ENCODE measurements at places on chromosomes 16 and 17. TPM values are rescaled to one million over a fixed set of nuclear protein-coding genes. Genes with fewer than 3 reads are reported as not detected.

SMPD3 gene
- 0.68 TPM for polyA plus RNA-seq

TMEM100 gene
- 4.2 TPM for polyA plus RNA-seq

ASIC2 gene
- polyA plus RNA-seq, result not detected

CDH16 gene
- not detected for polyA plus RNA-seq

NXN gene
- 63.7 TPM for polyA plus RNA-seq

SEZ6L2 gene
- 3.3 TPM for polyA plus RNA-seq

PRRT2 gene
- 13.3 TPM for polyA plus RNA-seq

NHERF2 gene
- 47.8 TPM for polyA plus RNA-seq

KRTAP1-5 gene
- not detected for polyA plus RNA-seq

DNA sequence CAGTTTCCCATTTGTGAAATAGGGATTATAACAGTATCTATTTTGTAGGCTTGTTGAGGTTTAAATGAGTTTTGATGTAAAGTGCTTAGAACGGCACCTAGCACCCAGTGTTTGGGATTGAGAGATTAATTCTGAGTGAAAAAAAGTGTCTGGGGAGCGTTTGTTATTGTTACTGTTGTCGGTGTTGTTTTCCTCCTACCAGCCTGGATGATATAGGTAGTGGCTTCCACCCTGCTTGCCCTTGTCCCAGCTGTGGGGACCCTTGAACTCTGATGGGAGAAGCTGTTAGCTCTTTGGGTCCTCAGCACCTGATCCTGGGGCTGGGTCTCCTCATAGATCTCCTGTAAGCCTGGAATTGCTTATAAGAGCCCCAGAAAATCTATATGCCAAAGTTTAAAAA, 4.9 kb downstream of the FMNL1 start:
- DNase-seq, result no peak

GRCh38 chr17:10556301-10557005, 7.0 kb upstream of the MYH2 start:
- DNase-seq, result no peak

GRCh38 chr17:64496348-64496785, 487 bp downstream of the POLG2 start:
- DNase-seq, result no peak

GRCh38 chr17:2331303-2331702, 5.0 kb downstream of the TSR1 start:
- no peak for DNase-seq

- no peak for DNase-seq
These were observed 379.5 kb upstream of the TOM1L1 start for GRCh38 chr17:54521137-54521536.

DNA sequence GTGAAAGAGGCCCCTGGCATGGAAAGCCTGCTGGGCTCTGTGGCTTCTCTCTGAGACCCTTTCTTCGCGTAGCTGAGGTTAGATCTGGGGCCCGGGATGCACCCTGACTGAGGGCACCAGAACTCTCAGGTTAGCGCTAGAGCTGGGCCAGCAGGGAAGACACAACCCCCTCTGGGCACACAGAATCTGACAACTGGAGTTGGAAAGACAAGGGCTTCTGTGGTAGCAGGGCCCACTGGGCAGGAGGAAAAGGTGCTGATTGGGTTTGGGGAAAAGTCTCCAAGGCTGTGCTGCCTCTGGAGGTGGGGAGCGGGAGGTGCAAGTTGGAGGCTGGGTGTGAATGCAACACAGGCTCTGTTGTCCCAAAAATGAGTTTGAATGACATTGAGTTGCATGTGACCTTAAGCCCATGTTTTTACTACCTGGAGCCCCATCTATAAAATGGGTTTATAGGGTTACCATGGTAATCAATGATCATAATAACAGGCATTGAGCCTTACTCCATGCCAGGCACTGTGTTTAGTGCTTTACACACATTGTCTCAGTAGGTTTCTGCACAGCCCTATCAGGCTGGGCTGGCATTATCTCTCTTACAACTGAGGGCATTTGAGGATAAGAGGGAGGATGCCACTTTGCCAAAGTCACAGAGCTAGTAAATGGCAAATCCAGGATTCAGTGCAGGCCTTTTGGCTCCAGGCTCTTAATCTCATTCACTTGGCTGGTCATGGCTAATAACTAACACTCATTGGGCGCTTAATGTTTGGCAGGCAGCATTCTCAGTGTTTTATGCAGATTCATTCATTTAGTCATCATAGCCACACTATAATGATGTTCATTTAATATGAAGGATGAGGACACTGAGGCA, 9.5 kb upstream of the IGFBP4 start:
- DNase-seq, result no peak

GRCh38 chr16:106623-107324, 28.7 kb downstream of the MPG start:
- DNase-seq, result peak; percentile 83

DNA sequence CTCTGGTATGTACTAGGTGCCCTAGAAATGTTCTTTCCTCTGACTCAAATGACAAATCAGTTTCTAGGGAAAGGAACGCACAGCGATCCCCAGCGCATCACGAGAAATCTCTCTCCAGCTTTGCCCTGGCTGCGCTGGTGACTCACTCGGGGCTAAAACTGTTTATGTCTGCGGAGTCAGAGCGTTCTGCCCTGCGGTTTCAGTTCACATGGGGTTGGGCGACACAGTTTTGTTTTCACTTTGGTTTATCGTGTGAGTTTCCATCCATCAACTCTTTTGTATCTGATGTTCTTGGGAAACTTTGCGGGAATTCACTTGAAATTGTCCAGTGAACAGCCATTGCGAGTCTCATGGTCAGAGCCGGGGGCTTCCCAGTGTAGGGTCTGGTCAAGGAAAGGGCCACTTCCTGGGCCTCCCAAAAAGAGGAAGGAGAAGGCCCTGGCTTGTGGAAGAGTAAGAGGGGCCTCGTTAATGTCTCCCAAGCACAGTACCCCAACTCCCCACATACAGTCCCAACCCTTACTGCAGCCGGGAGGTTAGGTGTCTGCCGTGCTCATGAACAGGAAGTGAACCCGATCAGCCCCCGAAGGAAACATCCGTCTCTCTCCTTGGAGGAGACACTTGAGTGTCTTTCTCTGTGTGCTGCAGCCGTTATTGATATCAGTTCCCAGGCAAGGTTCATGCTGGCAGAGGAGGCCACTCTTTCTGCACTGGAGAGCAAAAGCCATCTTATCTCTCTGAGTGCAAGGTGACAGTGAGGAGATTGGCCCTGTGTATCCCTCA, 643.2 kb downstream of the WWOX start:
- no peak for DNase-seq

GRCh38 chr17:59893676-59894100, 767 bp downstream of the RPS6KB1 start:
- DNase-seq, result peak; percentile 31

GRCh38 chr16:12639044-12639443, 164.6 kb downstream of the CPPED1 start:
- DNase-seq, result no peak

- no peak for DNase-seq
These were observed 69.7 kb downstream of the RPA1 start for GRCh38 chr17:1899403-1900000.

GRCh38 chr16:81928271-81928918, 82.9 kb downstream of the SDR42E1 start:
- no peak for DNase-seq

- no peak for DNase-seq
These were observed 1.4 kb downstream of the WWP2 start for GRCh38 chr16:69763599-69763942.

DNA sequence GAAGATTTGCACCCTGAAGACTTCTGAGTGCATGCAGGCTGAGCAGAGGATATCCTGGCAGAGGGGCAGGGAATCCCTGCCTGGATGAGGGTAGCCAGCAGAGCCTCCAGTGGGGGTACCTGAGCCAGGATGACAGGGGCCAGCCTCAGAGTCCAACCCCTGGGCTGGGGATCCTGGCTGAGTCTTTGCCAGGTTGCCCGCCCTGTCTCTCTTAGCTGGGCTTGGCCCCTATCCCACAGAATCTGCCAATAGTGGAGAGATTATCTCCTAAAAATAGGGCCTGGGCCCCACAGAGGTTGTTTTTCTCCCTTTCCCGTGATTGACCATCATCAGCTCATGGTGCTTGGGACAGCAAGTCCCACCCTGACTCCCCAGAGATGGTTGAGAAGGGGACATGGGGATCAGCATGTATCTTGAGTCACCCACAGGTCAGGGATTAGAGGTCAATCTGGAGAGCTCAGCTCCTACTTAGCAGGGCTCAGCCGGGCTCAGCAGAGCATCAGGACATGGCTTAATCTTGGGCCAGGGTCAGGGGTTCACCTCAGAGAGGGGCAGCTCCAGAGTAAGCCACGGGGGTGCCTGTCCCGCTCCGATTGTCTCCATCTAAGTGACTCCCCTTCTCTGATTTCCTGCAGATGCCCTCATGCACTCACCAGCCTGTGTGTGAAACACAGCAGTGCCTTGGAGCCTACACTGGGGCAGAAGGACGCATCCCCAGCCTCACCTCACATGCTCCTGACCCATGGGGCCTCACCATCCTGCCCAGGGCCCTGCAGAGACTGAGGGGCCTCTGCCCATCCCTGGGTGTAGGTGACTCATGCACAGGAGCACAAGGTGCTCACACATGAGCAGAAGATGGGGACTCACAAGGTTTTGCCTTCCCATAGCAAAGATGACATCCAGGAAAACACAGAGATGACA, 11.5 kb downstream of the CDH16 start:
- DNase-seq, result no peak

- no peak for DNase-seq
These were observed 20.6 kb upstream of the SLC35G3 start for GRCh38 chr17:35214631-35215273.

- DNase-seq, result no peak
These were observed 33.0 kb downstream of the LYRM1 start for GRCh38 chr16:20933589-20933988.

DNA sequence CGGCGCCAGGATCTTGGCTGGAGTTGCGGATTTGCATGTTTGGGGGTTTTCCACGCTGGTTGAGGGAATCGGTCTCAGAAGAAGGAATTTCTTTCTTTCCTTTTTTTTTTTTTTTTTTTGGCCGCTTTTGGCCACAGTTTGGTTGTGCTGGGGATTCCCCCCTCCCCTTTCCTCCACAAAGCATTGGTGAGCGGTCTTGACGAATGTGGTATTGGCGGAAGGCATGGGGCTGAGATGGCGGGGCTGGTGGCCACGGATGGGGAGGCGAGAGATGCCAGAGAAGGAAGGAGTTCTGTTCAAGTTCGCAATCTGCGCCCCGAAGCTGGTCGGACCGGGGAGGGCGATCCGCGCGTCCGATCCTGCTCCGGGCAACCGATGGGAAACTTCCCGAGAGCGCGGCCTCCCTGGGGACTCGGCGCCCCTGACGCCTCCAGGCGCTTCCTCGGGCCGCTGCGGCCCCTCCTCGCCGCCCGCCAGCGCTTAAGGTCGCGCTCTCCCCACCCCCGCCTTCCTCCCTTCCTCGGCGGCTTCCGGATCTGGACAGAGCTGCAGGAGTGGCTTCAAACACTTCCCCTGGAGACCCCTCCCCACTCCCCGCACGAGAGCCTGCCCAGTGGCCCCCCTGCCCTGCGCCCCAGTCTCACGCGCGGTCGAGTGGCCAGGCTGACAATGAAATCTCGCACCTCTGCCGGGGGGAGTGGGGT, 43.2 kb downstream of the RAI1 start:
- DNase-seq, result peak; percentile 41

DNA sequence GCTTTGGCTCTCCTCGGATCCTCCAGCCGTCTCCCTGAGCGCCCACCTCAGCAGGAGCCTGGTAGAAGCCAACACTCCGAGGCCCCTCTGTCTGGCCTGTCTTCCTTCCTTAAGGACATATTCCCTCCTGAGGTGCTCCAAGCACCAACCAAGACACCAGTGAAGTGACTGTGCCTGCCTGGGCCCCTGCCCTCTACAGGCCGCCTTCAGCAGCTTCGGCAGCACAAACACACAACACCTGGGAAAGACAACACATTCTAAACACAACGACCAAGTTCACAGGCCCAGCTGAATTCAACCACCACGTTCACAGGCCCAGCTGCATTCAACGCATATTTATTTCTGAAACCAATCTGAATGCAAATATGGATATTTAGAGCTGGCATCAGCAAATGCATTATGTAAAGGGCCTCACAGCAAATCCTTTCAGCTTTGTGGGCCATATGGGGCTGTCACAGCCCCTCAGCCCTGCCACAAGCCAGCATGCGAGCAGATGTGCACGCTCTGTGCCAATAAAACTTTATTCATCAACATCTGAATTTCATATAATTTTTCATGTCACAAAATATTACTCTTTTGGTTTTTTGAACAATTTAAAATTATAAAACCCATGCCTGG, 12.2 kb downstream of the GALNS start:
- no peak for DNase-seq

DNA sequence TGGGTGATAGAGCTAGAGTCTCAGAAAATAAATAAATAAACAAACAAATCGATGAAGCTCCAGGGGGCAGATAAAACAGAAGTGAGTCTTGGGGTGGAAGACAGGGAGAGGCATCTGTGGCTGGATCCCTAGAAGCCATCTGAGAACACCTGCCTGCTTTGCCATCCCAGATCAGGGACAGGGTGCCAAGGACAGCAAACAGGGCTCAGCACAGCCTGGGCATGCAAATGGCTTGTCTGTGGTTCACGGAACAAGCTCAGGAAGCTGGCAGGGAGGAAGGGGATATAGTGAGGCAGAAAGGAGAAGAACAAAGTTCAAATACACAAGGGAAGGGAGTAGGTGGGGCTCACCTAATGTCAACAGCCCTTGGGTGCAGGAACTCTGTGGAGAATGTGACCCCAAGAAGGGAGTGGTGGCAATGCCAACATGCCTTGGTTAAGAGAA, 27.5 kb downstream of the TRIM25 start:
- no peak for DNase-seq

DNA sequence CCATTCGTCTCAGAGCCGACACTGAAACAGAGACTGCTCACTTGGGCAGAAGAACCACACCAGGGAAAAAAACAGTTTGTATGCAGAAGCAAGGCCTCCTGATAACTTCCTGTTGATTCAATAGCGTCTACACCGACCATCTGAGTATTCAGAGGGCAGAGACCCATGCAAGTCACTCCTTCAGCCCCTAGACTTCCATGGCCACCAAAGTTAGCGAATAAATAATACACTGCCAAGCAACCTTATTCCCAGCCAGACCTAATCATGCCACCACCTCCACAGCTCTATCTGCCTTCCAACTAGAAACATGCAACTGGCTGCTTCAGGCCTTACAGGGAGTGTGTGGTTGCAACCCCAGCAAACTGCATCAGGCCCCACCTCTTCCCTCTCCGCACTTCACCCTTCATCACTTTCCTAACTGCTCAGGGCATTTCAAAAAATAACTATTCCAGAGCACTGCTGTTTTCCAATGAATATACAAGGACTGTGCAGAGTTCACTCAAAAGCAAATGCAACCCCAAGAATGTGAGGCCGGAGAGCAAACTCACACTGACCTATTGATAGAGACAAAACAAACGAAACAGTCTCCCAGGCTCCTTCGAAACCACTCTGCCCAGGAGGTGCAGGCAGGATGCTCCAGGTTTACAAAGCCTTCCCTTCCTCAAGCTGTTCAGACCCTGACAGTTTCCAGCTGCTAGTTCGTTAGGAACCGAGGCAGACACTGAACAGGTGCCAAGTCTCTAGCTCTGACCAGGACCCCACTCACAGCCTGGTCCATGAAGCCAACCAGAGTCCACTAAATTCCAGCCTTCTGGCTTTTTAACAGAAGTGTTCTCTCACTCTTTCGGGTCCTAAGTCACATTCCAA, 3.6 kb downstream of the USP7 start:
- no peak for DNase-seq

Measured in hindlimb muscle (tissue), 1 donor.